ENCODE measurements at places on chromosomes 5 and 9.
A peak's percentile ranks its signal among the peaks of the same experiment; 100 is the strongest.

GRCh38 chr5:159316519-159317383 is 13.5 kb downstream of the IL12B start:
- peak; percentile 15 for DNase-seq

- no peak for DNase-seq
Measured at GRCh38 chr9:34256987-34257585, 72.0 kb downstream of the KIF24 start.

DNA sequence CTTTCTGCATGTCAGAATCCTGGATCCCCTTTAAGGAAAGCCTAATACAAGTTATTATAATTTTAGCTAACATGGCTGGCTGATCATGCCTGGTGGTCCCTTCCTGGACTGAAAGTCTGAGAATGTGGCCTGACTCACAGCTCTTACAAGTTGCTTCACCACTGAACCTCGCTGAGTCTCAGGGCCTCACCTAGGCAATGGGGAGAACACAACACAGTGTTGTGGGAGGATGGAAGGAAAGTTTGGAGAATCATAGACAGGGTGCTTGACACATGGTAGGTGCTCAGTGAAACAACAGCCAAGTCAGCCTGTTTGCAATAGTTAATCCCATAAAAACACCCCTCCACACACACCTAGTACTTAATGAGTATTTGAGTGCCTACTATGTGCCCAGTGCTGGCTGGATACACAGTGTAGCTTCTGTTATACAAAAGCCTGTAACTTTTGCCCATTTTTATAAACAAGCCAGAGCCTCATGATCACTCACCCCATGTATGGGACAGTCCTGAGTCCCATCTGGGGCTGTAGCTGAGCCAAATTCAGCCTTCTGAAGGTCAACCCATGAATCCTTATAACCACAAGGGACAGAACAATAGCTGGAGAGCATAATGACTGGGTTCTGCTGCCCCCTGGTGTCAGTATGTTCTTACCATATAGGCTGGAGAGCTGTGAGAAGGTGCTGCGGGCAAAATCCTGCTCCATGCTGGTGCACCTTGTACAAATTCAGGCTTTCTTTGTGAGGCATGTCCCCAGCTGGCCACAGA is 3.9 kb downstream of the ACSL6 start:
- DNase-seq: peak; percentile 58

GRCh38 chr5:95081982-95082381 is 202.9 kb downstream of the MCTP1 start:
- DNase-seq: no peak

DNA sequence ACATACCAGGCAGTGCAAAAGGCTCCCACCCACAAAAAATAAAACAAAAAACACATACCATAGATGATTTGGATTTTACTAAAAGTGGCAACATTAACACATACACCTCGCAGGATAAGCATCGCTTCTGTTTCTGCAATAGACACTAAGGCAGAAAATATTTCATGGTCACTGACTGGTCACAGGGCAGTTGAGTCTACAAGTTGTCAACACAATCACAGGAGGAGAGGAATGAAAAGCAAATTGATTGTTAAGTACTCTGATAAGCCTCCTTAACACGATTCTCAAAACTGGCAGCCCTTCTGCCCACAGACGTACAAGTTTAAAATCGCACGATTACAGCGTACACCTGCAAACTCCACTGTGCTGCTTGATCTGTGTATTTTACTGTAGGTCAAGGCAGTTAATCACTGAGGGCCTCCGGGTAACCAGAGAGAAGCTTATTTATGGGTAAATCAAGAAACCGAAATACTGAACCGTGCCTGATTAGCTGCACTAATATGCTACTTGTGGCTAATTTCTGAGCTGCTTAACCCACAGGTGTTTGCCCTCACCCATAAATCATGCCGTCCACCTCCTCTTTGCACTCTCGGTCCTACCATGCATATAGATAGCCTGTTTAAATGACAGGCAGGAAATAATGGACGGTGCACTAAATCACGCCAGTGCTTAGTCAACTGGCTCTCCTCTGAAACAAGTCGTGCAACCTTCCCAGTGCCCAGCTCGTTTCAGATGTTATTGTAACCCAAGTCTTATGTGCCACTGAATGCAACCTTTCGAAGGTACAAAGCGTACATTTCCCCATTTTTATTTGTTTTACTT is 659.4 kb upstream of the ADAMTS16 start:
- no peak for DNase-seq

DNA sequence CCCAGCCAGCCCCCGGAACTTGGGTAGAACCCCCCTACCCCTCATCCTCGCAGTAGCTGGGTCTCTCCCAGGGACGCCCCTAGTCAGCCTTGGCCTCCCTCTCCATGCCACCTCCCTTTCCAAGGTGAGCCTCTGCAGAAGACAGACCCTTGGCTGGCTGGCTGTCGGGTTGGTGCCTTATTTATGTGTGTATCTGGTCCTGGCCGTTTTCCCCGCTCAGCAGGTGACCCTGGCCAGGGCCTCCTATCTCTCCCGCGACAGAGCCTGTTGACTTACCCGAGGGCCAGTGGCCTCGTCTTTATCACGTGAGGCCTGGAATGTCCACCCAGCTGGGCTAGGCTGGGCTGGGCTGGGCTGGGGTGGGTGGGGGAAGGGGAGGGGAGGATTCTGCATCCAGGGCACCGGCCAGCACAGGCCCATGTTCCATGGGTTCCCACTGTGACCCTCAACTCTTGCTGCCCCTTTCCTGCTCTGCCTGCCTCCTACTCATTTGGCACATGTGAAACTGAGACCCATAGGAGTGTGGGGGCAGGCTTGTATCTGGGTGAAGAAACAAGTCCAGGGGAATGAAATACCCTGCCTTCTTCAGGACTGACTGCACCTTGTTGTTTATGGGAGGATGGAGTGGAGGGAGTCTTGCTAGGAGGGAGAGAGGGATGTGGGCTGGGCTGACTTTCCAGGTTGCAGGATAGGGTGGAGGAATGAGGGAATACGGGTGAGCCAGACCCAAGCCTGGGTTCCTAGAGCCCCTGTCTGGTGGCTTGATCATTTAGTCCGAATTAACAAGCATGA is 3.1 kb downstream of the CXXC5 start:
- no peak for DNase-seq

DNA sequence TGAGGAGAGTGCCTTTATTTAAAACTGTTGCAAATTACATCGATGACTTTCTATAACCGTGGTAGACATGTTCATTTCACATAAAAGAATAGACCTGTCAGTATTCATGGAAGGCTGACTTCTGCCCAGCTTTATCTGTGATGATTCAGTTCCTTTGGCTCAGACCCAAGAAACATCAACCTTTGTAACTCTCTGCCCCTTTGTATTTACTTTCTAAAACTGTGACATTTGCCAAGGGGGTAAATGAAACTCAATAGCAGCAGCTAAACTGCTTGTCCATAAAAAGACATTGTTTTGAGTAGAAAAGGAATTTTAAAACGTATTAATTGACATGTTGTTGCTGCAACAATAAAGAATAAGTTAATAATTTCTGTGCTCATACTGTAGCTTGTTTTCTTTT is 137.8 kb upstream of the ANKH start:
- no peak for DNase-seq

DNA sequence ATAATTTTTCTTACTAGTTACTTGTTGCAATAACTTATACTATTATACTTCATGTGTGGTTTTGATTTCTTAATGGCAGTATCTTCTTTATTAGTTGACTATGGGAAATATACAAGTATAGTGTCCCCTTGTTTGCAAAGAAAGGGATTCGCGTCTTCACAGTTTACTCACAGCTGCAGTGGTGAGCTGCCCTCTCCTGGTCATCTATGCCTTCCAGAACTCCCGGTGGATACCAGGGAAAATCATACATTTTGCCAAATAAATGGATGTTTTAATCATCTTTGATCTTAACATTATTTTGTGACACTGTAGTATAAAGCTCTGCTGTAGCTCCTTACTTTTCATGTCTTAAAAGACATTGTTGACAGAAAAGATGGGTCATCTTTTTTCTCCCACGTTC is 142.0 kb downstream of the ZCCHC7 start:
- DNase-seq: no peak

GRCh38 chr5:53482717-53483638 is 2.5 kb downstream of the FST start:
- no peak for DNase-seq

GRCh38 chr5:34007201-34007620 is 639 bp downstream of the AMACR start:
- DNase-seq: no peak

- no peak for DNase-seq
Measured at GRCh38 chr9:86082870-86083269, 16.5 kb downstream of the GOLM1 start.

DNA sequence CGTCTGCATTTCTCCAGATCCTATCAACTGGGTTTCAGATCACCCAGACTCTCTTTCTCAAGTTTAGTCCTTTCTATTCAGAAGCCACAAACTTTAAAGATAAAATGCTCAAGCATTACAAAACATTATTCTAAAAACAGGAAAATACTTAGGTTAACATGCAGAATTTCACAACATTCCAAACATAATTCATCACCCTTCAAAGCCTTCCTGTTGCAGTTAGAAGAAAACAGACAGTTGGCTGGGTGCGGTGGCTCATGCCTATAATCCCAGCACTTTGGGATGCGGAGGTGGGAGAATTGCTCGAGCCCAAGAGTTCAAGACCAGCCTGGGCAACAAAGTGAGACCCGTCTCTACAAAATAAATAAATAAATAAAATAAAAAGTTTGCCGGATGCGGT is 7.7 kb upstream of the OCLN start:
- DNase-seq: no peak

GRCh38 chr9:27645161-27645840 is 72.0 kb upstream of the C9orf72 start:
- no peak for DNase-seq

DNA sequence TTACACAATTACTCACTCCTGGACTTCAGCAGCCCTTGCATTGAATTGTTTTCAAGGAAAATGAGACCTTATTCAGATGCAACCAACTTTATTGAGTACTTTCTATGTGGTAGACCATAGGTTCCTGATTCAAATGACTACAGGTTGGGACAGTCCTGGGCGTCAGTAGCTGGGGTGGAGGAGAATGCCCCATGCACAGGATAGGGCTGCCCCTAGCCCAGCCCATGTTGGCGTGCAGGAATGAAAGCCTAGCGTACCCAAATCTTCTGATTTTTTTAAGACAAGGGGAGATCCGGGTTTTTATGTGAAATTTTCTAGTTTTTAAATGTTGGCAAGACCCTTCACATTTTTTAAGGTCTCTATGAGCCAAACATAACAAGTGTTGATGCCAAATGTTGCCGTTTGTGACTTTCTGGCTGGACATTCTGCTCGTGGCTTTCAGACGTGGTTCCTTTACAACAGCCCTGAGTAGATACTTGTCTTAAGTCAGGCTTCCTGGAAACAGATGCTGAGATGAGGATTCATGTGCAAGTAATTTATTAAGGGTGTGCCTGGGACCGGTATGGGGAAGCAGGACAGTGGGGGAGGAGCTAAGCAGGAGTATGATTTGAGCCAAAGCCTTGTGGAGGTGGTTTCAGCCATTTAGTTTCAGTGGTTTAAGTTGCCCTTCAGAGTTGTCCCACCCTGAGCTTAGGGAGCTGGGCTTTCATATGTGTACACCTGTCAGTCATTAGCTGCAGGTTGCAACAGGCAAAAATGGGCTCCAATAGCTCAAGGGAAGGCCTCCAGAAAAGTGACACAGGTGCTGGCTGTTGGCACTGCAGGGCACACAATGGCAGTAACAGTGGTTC is 154.1 kb downstream of the NTRK2 start:
- no peak for DNase-seq

DNA sequence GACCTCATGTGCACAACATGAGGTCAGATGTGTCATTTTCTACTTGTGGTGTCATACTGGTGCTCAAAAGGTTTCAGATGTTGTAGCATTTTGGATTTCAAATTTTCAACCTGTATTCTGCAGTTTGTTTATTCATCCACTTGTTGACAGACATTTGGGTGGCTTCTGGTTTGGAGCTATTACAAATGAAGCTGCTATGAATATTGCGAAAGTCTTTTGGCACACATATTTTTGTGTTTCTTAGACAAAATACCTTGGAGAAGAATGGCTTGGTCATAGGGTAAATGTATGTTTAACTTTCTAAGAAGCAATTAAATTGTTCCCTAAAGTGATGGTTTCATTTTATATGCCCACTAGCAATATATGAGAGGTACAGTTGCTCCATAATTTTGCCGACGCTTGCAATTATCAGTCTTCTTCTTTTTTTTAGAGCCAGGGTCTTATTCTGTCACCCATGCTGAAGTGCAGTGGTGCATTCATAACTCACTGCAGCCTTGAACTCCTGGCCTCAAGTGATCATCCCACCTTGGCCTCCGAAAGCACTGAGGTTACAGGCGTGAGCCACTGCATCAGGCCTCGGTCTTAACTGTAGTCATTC is 70.7 kb upstream of the TRPC7 start:
- no peak for DNase-seq

- DNase-seq: peak; percentile 2
Measured at GRCh38 chr9:35035851-35036701, 36.3 kb downstream of the VCP start.

DNA sequence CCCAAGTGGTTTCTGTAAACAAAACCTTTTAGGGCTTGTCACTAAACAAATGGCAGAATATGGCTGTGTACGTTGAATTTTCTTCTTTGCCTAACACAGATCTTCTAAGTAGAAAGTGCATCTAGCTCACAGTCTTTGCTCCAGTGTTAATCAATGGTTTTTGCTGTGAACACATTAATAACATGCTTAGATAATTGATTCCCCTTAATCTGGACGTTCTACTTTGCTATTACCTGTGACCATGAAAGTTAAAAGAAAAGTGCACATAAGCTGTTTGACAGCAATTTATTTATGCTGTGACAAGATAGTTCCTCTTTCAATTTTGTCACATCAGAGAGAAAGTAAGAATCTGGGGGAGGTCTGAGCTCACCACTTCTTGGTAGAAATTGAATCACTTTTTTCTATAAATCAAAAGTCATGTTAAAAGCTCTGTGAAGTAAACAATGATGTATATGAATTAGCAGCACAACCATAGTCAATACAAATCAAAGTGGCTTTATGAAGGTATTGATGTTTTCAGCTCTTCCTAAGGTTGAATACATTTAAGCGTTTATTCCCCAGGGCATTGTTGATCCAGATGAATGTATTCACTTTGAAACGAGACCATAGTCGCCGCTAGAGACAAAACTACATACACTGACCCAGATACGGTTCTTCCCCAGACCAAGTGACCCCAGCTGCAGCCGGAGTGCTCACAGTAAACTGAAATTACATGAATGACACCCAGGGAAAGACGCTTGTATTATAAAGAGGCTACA is 174.6 kb upstream of the ZNF608 start:
- no peak for DNase-seq

DNA sequence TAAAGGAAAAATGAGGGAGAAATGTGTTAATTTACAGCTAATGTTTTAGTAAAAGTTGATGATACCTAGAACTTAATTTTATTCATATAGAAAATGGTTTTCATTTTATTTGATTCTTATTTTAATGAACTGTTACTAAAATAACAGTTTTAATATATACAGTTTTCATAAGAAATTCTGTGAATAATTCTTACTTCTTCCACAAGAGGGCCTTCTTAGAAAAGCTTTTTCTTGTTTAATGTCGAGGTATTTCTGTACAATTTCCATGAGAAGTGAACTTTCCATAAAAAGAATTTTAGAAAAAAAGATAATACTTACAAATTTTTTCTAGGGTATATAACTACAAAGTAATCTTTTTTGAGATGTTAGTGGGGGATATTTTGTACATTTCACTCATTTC is 73.9 kb downstream of the KLF9 start:
- no peak for DNase-seq

GRCh38 chr9:110579034-110579861 is at the start of gene SVEP1:
SVEP1 (minus strand) TSS chr9:110579741; CDS start chr9:110579543, 198 bp downstream.
- DNase-seq: no peak
